Suppressor macrophage (primary cell): ENCODE measurements at places on chromosomes 3 and 15.

GRCh38 chr3:197028728-197029510, 698 bp downstream of the MELTF start:
- peak; percentile 49 for DNase-seq

DNA sequence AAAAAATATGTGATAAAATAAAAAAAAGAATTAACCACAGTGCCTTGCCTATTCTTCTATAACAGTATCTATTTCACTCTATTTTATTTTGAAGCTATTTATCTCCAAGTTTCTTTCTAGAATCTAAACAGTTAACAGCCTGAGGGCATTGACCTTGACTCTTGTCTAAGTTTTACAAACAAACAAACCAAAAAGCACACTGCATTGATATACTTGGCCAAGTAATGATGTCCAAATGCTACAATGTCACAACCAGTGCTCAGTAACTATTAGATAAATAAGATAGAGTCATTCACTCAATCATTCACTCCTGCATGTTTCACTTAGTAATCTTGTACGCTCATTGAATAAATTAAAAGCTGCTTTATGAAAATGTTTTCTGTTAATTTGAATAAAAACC, 386.5 kb downstream of the TIGIT start:
- DNase-seq, result no peak

- peak; percentile 64 for DNase-seq
Measured at GRCh38 chr3:124916837-124917409, 17.6 kb downstream of the MUC13 start.

DNA sequence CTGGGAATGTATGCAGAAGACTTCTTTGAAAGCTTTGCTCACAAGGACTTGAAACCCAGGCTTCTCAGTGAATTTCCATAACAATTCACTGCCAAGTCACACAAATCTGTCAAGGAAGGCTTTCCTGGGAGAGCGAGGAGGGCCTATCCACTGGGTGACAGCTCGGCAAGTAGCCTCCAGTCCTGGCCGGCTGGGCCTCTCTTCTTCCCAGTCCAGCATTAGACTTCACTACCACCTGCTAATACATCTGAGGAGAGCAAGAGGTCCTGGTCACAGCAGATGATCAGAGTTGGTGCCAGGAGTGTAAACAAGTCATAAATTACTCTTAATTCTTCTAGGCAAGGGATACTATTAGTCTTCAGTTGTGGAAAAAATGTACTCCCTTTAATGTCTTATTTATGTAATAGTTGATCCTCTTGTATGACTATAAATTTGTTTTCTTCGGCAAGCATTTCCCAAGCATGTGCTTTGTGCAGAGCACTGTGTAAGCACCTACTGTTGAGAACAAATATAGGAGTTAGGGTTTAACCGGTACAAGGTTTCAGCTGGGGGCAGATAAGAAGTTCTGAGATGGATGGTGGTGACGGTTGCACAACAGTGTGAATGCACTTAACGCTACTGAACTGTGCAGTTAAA, 162.9 kb downstream of the VGLL4 start:
- DNase-seq, result no peak

GRCh38 chr3:131960324-131960723, 74.5 kb downstream of the CPNE4 start:
- DNase-seq, result peak; percentile 33

DNA sequence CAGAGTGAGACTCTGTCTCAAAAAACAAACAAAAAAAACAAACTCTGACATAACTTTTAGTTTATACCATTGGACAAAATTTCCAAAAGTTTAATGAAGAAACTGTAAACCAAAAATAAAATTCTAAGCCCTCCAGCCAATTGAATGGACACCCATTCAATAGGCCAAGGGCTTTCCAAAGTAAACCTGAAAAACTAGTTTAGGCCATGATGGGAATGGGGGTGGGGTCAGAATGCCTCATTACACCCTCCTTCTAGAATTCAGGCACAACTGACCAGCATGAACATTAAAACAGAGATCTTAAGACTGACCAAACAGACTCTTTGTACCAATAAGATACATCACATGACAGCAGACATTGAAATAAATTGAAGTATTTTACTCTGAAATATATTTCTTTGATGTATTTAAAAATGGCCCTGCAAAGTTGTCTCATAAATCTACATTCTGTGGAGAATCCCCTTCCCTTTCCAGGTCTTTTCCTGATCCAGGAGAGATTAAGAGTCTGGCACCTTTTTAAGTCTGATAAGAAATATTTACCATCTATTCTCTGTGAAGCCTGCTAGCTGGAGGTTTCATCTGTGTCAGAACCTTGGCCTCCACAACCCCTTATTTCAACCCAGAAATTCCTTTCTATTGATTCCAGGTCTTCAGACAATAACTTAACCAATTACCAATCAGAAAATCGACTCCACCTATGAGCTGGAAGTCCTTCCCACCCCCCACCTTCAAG, 15.7 kb downstream of the THOC7 start:
- DNase-seq, result no peak

- DNase-seq, result no peak
Measured at GRCh38 chr3:43874731-43875130, 184.0 kb downstream of the ABHD5 start.

DNA sequence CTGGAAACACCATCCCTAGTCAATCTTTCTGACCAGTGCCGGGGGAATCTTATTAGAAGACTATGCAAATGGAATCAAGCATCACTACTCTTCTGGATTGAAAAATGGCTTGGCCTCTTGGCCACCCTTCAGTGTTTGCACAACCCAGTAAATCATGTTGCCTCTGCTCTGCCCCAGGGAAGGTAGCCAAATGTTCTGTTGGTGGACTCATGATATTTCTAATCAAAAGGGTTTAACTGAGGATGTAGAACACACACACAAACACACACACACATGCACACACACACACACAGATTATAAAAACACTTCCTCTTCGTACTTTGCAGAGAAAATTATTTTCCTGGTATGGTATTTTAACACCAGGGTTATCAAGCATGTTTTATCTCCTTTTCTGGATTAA, 7.9 kb downstream of the RBP2 start:
- no peak for DNase-seq

DNA sequence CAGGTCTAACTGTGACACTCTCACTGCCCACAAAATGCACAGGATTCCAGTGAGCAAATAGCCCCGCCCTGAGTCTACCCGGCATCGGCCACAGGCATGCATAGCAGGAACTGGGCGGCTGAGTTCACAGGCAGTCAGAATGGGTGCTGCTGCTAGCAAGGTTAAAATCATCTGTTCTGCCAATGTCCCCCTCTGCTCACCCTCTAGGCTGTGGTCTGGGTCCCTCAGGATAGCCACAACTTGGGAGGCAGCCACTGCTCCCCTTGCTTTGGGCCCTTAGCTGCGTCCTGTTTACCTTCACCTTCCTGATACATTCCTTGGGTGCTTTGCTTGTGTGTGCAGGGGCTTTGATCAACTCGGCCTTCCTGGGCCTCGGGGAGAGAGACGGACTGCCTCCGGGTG, 232.9 kb upstream of the RGMA start:
- no peak for DNase-seq

DNA sequence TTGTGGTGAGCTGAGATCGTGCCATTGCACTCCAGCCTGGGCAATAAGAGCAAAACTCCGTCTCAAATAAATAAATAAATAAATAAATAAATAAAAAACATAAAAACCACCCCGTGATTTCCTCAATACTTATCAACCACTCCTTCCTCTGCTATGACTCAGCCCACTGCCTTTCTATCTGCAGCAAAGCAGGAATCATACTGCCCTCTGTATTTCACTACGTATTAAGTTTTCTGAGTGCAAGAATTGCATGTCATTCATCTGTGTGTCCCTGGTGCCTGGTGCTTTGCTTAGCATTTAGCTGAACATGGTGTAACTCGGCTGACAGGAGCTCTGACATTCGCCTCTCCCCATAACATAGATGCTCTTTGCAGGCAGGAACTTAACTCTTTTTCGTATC, 7.1 kb downstream of the LSG1 start:
- DNase-seq, result no peak

- no peak for DNase-seq
Measured at GRCh38 chr3:41125258-41125657, 74.0 kb upstream of the CTNNB1 start.

GRCh38 chr3:41679374-41679773, 282.5 kb downstream of the ULK4 start:
- DNase-seq, result no peak

GRCh38 chr3:196499807-196500524, 3.6 kb downstream of the RNF168 start:
- DNase-seq, result no peak

DNA sequence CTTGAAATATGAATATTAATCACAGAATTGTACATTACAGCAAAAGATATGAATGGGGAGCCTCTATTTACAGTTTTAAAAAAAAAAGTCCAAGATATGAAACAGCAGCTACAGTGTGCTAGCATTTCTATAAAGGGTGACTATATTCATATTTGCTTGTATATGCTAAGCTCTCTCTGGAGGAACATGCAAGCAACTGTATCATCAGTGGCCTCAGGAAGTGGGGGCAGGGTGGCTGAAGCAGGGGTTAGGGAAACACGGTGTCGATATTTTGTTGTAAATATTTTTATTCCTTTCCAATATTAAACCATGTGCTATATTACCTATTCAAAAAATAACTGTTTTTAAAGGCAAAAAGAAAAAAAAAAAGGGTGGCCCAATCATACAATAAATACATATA, 2.3 kb downstream of the UACA start:
- no peak for DNase-seq

DNA sequence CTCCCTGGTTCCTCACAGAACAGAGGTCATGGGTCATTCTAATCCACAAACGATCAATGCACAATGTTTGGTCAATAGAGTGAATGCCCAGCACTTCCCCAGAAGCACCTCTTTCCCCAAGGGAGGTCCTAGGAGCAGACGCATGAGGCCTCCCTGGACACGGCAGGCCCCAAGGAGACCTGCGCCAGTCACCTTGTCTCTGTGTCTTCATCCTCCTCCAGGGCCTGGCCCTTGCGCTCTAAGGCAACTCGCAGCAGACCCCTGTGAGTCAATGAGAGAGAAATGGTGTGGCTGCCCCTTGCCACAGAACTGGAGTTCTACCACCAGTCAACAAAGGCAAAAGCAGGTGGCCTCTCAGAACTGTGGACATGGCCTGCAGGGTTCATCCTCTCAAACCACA, 18.1 kb downstream of the ALS2CL start:
- no peak for DNase-seq

DNA sequence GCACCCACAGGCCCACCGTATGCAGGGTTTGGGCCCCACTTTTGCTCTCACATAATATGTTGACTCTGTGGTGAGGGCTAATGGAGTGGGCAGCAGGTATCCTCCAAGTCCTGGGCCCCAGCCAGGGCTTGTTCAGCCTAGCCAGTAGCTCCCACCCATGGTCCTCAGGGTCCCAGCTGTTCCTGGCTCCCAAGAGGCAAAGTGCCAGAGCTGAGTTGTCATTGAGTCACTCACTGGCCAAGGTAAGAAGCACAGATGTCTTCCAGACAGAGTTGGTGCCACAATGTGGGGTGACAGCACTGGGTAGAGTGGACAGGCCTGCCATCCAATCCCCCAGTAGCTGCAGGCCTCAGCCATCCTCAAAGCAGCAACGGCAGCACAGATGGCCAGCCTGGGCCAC, 4.3 kb downstream of the SHF start:
- no peak for DNase-seq

GRCh38 chr3:161171113-161171512, 50.0 kb upstream of the NMD3 start:
- peak; percentile 87 for DNase-seq

DNA sequence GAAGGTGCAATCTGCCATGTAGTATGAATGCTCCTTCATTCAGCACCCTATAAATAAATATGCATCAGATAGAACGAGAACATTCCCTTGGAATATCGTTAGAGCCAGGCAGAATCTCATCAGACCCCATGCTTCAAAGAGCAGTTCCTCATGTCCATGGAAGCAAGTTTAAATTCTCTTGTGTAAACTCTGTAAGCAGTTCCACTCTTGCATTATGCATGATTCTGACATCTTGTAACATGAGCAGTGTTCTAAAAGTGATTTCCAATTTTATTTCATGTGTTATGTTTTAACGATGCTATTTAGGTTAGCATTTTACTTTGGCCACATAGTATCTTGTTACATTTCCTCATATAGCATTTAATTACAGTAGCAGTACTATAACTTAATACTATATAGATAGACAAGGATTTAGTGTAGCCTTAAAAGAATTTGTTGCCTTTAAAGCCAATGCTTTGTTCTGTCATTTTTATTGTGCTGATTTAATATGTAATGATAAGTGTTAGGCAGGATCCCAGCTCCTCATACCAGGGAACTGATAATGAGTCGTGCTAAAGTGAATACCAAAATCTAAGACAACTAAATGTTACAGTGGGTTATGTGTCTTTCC, 161.2 kb upstream of the NECTIN3 start:
- DNase-seq, result no peak

GRCh38 chr15:73174171-73174570, 121.9 kb downstream of the NEO1 start:
- DNase-seq, result no peak

DNA sequence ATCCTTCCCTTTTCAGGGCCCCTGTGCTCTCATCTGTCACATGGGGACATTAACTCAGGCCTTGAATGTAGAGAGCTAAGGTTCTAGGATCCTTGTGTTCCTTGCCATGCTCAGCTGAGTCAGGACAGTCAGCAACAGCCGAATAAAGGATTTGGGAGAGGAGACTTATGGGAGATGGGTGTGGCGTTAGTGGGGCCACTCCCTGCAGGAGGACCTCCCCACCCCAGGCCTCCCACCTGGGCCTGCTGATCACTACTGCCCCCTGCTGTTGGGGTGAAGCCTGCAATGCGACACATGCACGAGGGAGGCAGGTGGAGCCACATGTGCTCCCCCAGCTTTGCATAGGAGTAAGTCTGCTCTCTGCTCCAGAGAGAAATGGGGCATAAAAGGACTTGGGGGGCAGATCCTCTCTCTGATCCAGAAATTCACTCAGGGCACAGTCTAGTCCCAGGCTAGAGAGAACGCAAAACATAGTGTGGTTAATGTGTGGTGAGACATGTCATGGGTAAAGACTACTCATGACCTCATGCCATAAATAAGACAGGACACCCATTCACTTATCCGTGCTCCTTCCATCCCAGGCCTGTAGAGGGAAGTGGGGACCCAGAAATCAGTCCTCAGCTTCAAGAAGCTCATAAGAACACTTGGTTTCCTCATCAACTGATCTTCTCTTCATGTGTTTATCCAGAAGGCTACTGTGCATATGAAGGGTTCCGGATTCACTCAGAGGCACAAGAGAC, 19.4 kb downstream of the RBP1 start:
- DNase-seq, result peak; percentile 76

DNA sequence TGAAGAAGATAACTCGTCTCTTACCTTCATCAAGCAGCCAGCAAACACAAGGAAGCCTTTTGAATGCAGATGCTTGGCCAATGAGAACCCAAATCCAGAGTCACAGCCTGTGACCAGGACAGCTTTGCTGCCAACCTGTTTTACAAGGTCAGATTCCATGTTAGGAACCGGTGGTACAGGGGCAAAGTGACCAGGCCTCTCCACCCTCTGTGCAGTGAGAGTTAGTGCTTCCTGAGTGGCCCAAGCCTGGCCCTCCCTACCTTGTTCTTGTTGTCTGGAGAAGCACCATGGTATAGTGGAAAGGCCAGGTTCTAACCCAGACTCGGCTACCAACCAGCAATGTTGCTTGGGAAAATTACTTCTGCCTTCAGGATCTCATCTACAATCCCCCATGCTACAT, 23.4 kb downstream of the BDH1 start:
- DNase-seq, result no peak
